ENCODE measurements at places on chromosomes 12 and 14. TPM values are rescaled to one million over a fixed set of nuclear protein-coding genes. Genes with fewer than 3 reads are reported as not detected.

- peak overlapping the region; percentile 67 for H3K27ac ChIP-seq
- H3K4me1 ChIP-seq: peaks cover 20% of the 10 kb centered on the region
- DNase-seq: peak; percentile 47
- H3K4me3 ChIP-seq: peak overlapping the region; percentile 89
These were observed 938 bp upstream of the MAX start for GRCh38 chr14:65103150-65103760.

RTL1 gene
- 0.36 TPM for polyA plus RNA-seq

GRCh38 chr12:9936591-9936990, 4.4 kb upstream of the CLEC2A start:
- peaks cover 4% of the 10 kb centered on the region for H3K4me1 ChIP-seq
- no peak overlapping the region for H3K4me3 ChIP-seq
- no peak overlapping the region for H3K27ac ChIP-seq
- no peaks in the 10 kb centered on the region for H3K36me3 ChIP-seq

ACVRL1 gene
- 19.1 TPM for polyA plus RNA-seq

DNA sequence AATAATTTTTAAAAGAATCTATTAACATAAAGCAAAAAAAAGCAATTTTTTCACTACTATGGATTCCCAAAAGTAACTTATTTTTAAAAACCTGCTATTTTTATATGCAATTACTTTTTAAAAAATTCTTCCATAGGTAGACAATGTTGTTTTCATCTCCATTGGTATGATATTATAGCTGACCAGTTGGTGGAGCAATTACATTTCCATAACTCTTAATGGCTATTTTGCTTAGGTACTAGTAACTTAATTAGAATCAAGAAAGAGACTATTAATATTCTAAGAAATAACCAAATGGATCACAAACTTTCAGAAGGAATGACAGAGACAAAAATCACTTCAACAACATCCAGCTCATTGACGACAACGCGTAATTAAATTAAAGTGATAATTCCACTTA, 64.7 kb upstream of the PTCSC3 start:
- H3K4me1 ChIP-seq: no peaks in the 10 kb centered on the region
- no peaks in the 10 kb centered on the region for H3K36me3 ChIP-seq
- no peak overlapping the region for H3K27ac ChIP-seq
- DNase-seq: no peak
- H3K4me3 ChIP-seq: no peak overlapping the region

- H3K36me3 ChIP-seq: no peaks in the 10 kb centered on the region
- peaks cover 98% of the 10 kb centered on the region for H3K27me3 ChIP-seq
- no peak overlapping the region for H3K4me3 ChIP-seq
- no peak for DNase-seq
- H3K27ac ChIP-seq: no peak overlapping the region
These were observed 9.0 kb upstream of the PAX9 start for GRCh38 chr14:36652542-36653201.

HELB gene
- polyA plus RNA-seq: 0.50 TPM

GRCh38 chr12:105047308-105047707, 37.0 kb downstream of the ALDH1L2 start:
- peaks cover 93% of the 10 kb centered on the region for H3K36me3 ChIP-seq
- DNase-seq: peak; percentile 23
- H3K4me1 ChIP-seq: no peaks in the 10 kb centered on the region
- H3K27me3 ChIP-seq: no peaks in the 10 kb centered on the region

SLC39A5 gene
- polyA plus RNA-seq: not detected

RPGRIP1 gene
- not detected for polyA plus RNA-seq

DNA sequence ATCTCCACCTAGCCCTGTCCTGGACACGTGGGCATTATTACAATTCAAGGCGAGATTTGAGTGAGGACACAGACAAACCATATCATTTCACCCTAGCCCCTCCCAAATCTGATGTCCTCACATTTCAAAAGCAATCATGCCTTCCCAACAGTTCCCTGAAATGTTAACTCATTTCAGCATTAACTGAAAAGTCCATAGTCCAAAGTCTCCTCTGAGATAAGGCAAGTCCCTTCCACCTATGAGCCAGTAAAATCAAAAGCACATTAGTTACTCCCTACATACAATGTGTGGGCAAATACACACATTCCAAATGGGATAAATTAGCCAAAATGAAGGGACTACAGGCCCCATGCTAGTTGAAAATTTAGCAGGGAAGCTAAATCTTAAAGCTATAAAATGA, 546.0 kb upstream of the LMO3 start:
- no peak overlapping the region for H3K27ac ChIP-seq
- no peaks in the 10 kb centered on the region for H3K36me3 ChIP-seq
- no peaks in the 10 kb centered on the region for H3K27me3 ChIP-seq
- H3K4me3 ChIP-seq: no peak overlapping the region
- H3K4me1 ChIP-seq: no peaks in the 10 kb centered on the region
- DNase-seq: no peak

DNA sequence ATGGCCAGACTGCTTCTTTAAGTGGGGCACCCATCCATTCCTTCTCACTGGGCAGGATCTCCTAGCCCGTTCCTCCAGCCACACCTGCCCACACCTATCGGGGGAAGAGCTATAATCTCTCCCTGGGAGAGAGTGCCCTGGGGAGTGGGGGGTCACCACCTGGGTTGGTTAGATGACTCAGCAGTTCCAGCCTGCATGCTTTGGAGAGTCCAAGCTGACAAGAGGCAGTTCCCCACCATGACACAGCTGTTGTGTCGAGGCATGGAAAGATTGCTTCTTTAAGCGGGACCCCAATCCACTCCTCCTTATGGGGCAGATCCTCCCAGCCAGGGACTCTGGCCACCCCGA, 52.6 kb upstream of the PPFIA2 start:
- no peak overlapping the region for H3K4me3 ChIP-seq
- H3K27me3 ChIP-seq: no peaks in the 10 kb centered on the region
- DNase-seq: no peak
- no peaks in the 10 kb centered on the region for H3K4me1 ChIP-seq

SMIM41 gene
- not detected for polyA plus RNA-seq

- no peaks in the 10 kb centered on the region for H3K4me1 ChIP-seq
- H3K27ac ChIP-seq: no peak overlapping the region
- no peaks in the 10 kb centered on the region for H3K36me3 ChIP-seq
- DNase-seq: no peak
- no peaks in the 10 kb centered on the region for H3K27me3 ChIP-seq
These were observed 292.0 kb upstream of the SFSWAP start for GRCh38 chr12:131418884-131419283.

DNA sequence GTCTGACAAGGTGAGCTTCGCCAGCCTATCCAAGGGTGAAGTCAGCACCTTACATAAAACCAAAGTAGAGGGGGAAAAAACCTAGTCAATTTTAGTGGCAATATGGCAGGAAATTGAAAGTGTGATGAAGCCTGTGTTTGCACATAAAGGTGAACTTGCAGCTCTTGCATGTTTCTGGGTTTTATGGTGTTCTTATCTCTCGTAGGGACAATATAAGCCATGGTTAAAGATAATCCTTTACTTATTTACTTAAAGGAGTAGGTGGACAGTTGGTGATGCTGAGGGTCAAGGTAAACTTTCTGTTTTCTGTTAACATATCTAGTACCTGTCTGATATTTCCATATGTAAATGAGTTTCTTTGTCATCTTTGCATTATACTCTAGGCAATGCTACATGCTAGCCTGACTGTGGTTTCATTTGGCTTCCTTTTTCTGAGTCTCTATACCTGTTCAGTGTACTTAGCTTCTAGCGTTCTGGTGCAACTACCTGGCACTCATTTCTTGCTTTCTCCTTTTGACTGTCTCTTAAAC, 32.8 kb downstream of the CCDC91 start:
- no peaks in the 10 kb centered on the region for H3K27me3 ChIP-seq
- no peak overlapping the region for H3K4me3 ChIP-seq
- no peaks in the 10 kb centered on the region for H3K36me3 ChIP-seq
- H3K27ac ChIP-seq: no peak overlapping the region

GRCh38 chr12:102879144-102879763, 37.8 kb downstream of the PAH start:
- DNase-seq: peak; percentile 78
- no peaks in the 10 kb centered on the region for H3K36me3 ChIP-seq
- no peaks in the 10 kb centered on the region for H3K4me1 ChIP-seq
- H3K4me3 ChIP-seq: peak overlapping the region; percentile 35

ADAM20 gene
- polyA plus RNA-seq: not detected

- no peak overlapping the region for H3K27ac ChIP-seq
- H3K4me1 ChIP-seq: no peaks in the 10 kb centered on the region
- DNase-seq: no peak
- H3K27me3 ChIP-seq: no peaks in the 10 kb centered on the region
- peaks cover 64% of the 10 kb centered on the region for H3K36me3 ChIP-seq
These were observed 27.0 kb downstream of the CHD8 start for GRCh38 chr14:21428930-21429329.

- no peaks in the 10 kb centered on the region for H3K36me3 ChIP-seq
- H3K4me1 ChIP-seq: no peaks in the 10 kb centered on the region
- no peaks in the 10 kb centered on the region for H3K27me3 ChIP-seq
- H3K27ac ChIP-seq: no peak overlapping the region
- DNase-seq: no peak
These were observed 24.3 kb downstream of the CMA1 start for GRCh38 chr14:24483604-24484252.

GRCh38 chr12:50934981-50935807, 17.1 kb upstream of the HIGD1C start:
- H3K36me3 ChIP-seq: no peaks in the 10 kb centered on the region
- peak overlapping the region; percentile 7 for H3K27ac ChIP-seq
- peak; percentile 53 for DNase-seq
- H3K4me3 ChIP-seq: peak overlapping the region; percentile 29
- peaks cover 15% of the 10 kb centered on the region for H3K4me1 ChIP-seq

DNA sequence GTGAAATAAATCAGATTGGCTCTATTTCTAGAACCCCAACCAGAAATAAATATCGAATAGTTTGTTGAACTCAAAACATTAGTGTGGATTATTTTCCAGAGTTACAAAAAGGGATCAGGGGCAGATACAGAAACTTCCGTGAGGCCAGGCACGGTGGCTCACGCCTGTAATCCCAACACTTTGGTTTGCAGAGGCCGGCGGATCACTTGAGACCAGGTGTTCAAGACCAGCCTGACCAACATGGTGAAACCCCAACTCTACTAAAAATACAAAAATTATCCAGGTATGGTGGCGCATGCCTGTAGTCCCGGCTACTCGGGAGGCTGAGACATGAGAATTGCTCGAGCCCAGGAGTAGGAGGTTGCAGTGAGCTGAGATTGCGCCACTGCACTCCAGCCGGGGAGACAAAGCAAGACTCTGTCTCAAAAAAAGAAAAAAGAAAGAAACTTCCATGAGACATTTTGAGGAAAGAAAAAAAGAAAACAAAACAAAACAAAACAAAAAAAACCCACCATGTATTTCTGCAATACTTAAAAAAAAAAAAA, 2.1 kb downstream of the FBXO21 start:
- no peaks in the 10 kb centered on the region for H3K27me3 ChIP-seq
- peaks cover 26% of the 10 kb centered on the region for H3K36me3 ChIP-seq
- DNase-seq: no peak
